ENCODE measurements at places on chromosomes 6 and 20.

GRCh38 chr6:71603021-71603420 is 283.3 kb upstream of the RIMS1 start:
- DNase-seq: no peak

DNA sequence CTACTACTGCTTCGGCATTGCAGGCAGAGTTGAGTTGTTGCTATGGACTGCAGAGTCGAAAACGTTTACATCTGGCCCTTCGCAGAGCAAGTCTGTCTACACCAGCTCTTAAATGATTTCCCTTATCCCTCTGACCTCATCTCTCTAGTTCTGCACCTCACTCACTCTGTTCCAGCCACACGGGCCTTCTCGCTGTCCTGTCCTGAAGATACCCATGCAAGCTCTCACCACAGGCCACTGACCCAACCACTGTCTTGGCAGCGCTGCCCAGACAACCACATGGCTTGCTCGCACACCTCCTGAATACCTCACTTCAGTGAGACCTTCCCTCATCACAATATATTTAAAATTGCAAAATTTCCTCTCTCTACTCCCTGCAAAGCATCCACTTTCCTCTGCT is 31.4 kb downstream of the B4GALT5 start:
- no peak for DNase-seq

GRCh38 chr6:52621631-52622030 is 44.8 kb upstream of the TRAM2 start:
- DNase-seq: no peak

DNA sequence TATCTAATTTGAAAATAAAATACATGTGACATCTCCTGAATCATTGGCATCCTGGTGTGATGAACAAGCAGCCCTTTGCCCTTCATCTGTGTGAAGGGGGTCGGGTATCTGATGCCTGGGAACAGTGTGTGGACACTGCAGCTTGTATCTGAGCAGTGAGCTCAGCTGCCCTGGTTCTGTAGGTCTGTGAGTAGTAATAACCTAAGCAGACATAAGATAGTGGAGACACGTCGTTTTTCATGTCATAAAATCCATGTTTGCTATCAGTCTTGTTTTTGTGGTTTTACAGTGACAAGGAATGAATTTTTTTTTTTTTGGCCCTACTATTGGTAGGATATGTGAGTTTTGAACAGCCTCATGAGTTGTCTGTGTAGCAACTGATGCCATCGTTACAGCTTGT is 133.0 kb downstream of the JARID2 start:
- no peak for DNase-seq

- DNase-seq: no peak
Measured at GRCh38 chr6:45477790-45478189, 100.1 kb upstream of the SUPT3H start.

GRCh38 chr6:166905013-166905412 is 51.3 kb downstream of the RNASET2 start:
- DNase-seq: no peak

DNA sequence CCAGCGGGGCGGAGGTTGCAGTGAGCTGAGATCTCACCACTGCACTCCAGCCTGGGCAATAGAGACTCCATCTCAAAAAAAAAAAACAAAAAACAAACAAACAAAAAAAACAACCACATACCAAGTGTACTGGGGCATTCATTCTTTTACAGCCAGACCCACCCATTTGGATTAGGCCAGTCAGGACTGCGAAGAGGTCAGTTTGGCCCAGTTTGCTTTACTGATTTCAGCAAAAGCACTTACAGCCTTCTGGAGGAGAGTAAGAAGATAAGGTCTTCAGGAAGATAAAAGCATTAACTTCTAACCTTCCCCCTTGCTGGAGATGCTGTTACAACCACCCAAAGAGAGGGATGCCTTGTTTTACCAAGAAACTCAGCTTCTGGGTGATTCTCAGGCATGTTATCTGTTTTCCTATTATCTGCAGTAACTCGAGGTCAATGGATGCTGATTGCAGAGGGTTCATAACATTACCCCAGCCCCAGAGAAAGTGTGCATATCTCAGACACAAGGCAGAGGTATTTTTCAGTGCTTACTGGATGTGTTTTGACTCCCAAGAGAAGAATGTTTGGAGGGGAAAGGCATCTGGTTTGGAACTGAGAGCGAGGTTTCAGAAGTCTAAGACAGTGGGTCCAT is 118.9 kb downstream of the RIN2 start:
- no peak for DNase-seq

DNA sequence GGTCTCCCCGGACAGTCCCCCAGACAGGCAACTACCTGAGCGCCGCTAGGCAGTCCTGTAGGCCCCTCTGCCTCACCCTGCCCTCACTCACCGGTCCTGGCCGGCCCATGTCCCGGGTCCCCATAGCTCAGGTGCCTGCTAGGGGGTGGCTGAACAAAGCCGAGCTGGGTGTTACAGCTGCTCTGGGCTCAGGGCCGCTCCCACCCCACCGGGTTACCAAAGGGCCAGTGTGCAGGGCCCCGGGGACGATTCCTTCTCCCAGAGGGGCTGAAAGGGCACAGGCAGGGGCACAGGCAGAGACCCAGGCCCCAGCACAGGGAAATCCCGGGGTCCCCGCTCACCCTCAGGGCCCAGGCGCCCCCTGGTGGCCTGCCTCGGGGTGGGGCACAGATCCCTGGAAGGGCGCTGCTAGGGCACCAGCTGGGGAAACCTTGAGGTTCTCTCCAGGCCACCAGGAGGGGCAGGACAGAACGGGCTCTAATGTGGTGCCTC is 118.4 kb downstream of the GRM4 start:
- DNase-seq: peak; percentile 72

DNA sequence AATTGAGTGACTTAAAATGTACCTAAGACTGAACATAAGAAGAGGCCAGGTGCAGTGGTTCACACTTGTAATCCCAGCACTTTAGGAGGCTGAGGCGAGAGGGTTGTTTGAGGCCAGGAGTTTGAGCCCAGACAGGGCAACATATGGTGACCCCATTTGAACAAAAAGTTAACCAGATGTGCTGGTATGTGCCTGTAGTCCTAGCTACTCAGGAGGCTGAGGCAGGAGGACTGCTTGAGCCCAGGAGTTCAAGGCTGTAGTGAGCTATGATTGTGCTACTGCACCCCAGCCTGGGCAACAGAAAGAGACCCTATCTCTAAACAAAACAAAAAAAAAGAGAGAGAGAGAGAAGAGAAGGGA is 10.1 kb upstream of the PAQR8 start:
- no peak for DNase-seq

- DNase-seq: no peak
Measured at GRCh38 chr20:2742431-2742830, 49.9 kb downstream of the EBF4 start.
